ENCODE measurements at places on chromosomes 3 and 15. TPM values are rescaled to one million over a fixed set of nuclear protein-coding genes. Genes with fewer than 3 reads are reported as not detected.

GRCh38 chr3:145776782-145777408 lies 384.1 kb downstream of the PLOD2 start:
- no peak overlapping the region for H3K4me3 ChIP-seq
- peaks cover 1% of the 10 kb centered on the region for H3K4me1 ChIP-seq
- no peaks in the 10 kb centered on the region for H3K36me3 ChIP-seq
- DNase-seq: peak; percentile 52
- H3K27me3 ChIP-seq: no peaks in the 10 kb centered on the region

DNA sequence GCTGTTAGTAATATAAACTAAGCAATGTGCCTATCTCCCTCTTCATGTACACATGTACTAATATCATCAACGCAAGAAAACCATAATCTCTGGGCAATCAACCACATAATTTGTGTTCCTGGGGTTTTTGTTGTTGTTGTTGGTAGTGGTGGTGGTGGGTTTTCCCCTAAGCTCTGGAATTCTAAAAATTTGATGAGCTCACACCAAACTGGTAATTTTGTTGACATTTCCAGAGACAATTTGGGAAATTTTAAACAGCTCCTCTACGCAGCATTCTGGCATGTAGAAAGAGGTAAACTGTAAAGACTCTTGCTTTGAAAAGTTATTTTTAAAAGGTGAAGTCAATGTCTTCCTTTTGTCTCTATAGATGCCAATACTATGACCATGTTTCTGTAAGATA lies 126.7 kb downstream of the IGSF11 start:
- no peaks in the 10 kb centered on the region for H3K36me3 ChIP-seq
- H3K27ac ChIP-seq: no peak overlapping the region
- H3K27me3 ChIP-seq: peaks cover 2% of the 10 kb centered on the region
- H3K4me3 ChIP-seq: no peak overlapping the region

GRCh38 chr3:15331072-15331605 lies 1.2 kb downstream of the SH3BP5 start:
- no peaks in the 10 kb centered on the region for H3K36me3 ChIP-seq
- peaks cover 37% of the 10 kb centered on the region for H3K4me1 ChIP-seq
- peak overlapping the region; percentile 99 for H3K4me3 ChIP-seq

DZIP3 gene
- total RNA-seq: 44.3 TPM

- H3K4me3 ChIP-seq: no peak overlapping the region
- H3K4me1 ChIP-seq: peaks cover 45% of the 10 kb centered on the region
- H3K27me3 ChIP-seq: no peaks in the 10 kb centered on the region
- no peaks in the 10 kb centered on the region for H3K36me3 ChIP-seq
Measured at GRCh38 chr3:117873249-117873600, 1161.4 kb downstream of the IGSF11 start.

LRRC31 gene
- not detected for total RNA-seq

CMTM7 gene
- total RNA-seq: 95.5 TPM

RBM5 gene
- 363 TPM for total RNA-seq

SCN11A gene
- total RNA-seq: 0.78 TPM

DNA sequence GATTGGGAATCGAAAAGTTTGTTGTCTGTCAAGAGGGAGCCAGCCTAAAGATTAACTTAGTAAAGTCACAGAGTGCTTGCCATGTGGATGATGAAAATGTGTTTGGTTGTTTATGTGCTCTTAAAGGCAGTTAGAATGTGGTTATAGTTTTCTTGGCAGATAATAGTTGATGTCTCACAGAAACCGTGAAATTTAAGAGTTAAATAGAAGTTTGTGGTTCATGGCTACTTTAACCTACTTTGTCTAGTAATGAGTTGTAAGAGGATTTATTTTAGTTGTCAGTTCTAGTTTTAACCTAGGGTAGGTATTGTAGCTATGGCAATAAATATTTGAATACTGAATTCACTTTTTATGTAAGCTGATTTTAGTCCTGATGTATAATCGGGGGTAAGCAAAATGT lies 36.4 kb upstream of the EIF3J start:
- H3K4me3 ChIP-seq: no peak overlapping the region
- H3K36me3 ChIP-seq: no peaks in the 10 kb centered on the region
- no peak for DNase-seq
- no peak overlapping the region for H3K27ac ChIP-seq
- H3K4me1 ChIP-seq: no peaks in the 10 kb centered on the region

- no peak overlapping the region for H3K27ac ChIP-seq
- H3K27me3 ChIP-seq: no peaks in the 10 kb centered on the region
- H3K4me1 ChIP-seq: no peaks in the 10 kb centered on the region
- no peak for DNase-seq
- no peak overlapping the region for H3K4me3 ChIP-seq
- H3K36me3 ChIP-seq: peaks cover 12% of the 10 kb centered on the region
Measured at GRCh38 chr15:76038512-76038911, 21.3 kb upstream of the TMEM266 start.

All from glutamatergic neuron (in vitro differentiated cells).